ENCODE measurements at places on chromosomes 12 and 14. TPM values are rescaled to one million over a fixed set of nuclear protein-coding genes. Genes with fewer than 3 reads are reported as not detected.

Gene KIF26A
- total RNA-seq = 72.1 TPM

Gene STXBP6
- total RNA-seq = 2.9 TPM

Gene PTGER2
- total RNA-seq = 0.36 TPM

Gene NKX2-1
- not detected for total RNA-seq

Gene BLTP3B
- total RNA-seq = 33.6 TPM

GRCh38 chr12:66032739-66033138 is 97.8 kb downstream of the LLPH start:
- no peak overlapping the region for H3K27ac ChIP-seq
- no peak overlapping the region for H3K4me3 ChIP-seq
- no peaks in the 10 kb centered on the region for H3K27me3 ChIP-seq
- peaks cover 3% of the 10 kb centered on the region for H3K4me1 ChIP-seq

DNA sequence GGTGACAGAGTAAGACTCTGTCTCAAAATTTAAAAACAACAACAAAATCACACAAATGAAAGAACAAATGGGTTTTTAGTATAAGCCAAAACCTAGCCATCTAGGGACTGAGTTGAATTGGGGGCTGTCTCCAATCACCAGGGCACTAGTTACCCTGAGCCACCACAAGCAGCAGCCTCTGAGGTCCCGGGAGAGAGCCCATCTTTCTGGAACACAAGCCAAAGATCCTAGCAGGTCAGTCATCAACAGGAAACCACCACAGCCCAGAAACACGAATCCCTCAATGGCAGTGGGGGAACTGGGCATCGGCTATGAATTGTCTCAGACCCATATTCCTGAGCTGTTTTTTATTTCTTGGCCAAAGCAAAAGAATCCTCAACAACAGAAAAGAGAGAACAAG is 75.3 kb downstream of the KDM2B start:
- DNase-seq = no peak
- no peak overlapping the region for H3K27ac ChIP-seq
- no peak overlapping the region for H3K4me3 ChIP-seq
- no peaks in the 10 kb centered on the region for H3K27me3 ChIP-seq
- no peaks in the 10 kb centered on the region for H3K36me3 ChIP-seq

DNA sequence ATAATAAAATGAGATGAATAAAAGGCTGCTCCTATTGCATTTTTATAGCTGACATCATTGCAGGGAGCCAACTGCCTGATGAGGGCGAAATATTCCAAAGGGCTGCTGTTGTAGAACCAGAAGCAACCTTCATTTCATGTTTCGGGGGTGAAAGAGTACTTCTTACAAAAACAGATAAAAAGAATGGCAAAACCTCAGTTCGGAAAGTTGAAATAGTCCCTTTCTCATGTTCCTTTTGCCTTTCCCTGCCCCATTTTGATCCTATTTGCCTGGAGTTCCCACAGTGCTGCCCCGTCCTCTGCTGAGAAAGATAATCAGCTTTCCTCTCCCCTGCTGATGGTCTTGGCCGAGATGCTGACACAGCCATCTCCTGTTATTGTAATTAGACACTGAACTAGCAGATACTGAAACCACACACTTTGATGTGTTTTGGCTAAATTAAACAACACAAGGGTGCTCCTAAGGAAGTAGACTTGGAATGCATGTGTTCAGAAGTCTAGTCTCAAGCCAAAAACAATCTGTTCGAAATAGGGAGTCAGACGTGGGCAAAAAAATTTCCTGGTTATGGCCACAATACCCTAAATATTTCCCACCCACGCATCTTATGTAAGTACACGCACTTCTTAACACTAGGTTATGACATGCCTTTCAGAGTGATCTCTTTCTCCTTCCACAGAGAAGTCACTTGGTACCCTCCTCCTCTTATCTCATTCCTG is 117.2 kb downstream of the PPM1H start:
- H3K27ac ChIP-seq = no peak overlapping the region
- peaks cover 3% of the 10 kb centered on the region for H3K4me1 ChIP-seq
- no peaks in the 10 kb centered on the region for H3K36me3 ChIP-seq
- H3K27me3 ChIP-seq = no peaks in the 10 kb centered on the region

DNA sequence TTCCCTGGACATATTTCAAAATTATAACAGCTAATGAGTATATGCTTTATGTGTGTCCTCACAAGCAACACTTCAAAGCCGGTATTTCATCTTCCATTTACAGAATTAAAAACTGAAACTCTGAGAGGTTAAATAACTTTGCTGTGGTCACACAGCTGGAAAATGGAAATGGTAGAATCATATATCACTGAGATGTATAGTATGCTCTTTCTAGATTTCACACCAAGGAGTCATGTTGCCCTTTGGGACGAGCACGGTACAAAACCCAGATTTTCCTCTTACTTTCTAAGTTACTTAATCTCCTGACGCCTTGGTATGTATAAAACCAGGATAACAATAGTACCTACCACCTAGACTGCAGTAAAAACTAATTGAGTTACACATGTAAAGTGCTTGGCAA is 152.6 kb upstream of the GRIP1 start:
- DNase-seq = no peak
- H3K36me3 ChIP-seq = no peaks in the 10 kb centered on the region
- no peak overlapping the region for H3K4me3 ChIP-seq
- H3K4me1 ChIP-seq = no peaks in the 10 kb centered on the region
- no peaks in the 10 kb centered on the region for H3K27me3 ChIP-seq
- H3K27ac ChIP-seq = no peak overlapping the region

GRCh38 chr14:105010106-105010505 is 10.8 kb downstream of the CDCA4 start:
- H3K36me3 ChIP-seq = peaks cover 60% of the 10 kb centered on the region
- H3K4me1 ChIP-seq = peaks cover 19% of the 10 kb centered on the region
- H3K4me3 ChIP-seq = no peak overlapping the region
- no peak for DNase-seq
- H3K27ac ChIP-seq = no peak overlapping the region

DNA sequence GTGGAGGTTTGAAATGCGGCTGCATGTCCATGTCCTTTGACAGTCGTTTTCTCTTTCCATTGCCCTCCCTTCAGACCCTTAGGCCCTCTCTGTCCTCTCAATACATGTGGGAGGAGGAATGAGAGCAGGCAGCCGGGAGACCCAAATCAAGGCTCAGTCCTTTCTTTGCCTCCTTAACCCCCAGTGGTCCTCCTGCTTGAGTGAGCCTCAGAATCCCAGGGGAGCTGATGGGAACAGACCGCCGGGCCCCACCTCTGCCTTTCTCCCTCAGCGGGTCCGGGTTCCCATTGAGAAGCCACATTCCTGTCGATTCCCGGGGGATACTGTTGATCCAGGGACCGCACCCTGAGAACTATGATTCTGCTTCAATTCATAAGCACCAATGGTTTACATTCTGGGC is 77.9 kb upstream of the RFLNA start:
- H3K36me3 ChIP-seq = no peaks in the 10 kb centered on the region
- peak overlapping the region; percentile 40 for H3K27ac ChIP-seq
- no peak for DNase-seq
- no peak overlapping the region for H3K4me3 ChIP-seq
- peaks cover 19% of the 10 kb centered on the region for H3K4me1 ChIP-seq

DNA sequence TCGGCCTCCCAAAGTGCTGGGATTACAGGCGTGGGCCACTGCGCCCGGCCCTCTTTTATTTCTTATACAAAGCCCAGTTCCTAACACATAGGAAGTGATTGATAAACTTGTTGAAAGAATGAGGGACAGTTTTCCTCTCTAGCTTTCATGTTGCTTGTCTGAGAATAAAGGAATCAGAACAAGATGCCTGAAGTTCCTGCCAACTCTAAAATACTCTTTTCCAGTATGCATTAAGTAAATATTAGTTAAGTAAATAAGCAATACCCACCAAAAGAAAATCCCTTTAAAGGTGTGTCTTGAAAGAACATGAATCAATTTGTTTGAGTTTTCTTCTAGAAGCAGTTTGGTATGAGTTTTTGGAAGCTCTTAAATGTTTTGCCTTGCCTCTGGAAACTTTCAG is 24.4 kb upstream of the CD27 start:
- H3K27me3 ChIP-seq = no peaks in the 10 kb centered on the region
- no peaks in the 10 kb centered on the region for H3K4me1 ChIP-seq
- no peak overlapping the region for H3K27ac ChIP-seq
- no peaks in the 10 kb centered on the region for H3K36me3 ChIP-seq
- no peak overlapping the region for H3K4me3 ChIP-seq

DNA sequence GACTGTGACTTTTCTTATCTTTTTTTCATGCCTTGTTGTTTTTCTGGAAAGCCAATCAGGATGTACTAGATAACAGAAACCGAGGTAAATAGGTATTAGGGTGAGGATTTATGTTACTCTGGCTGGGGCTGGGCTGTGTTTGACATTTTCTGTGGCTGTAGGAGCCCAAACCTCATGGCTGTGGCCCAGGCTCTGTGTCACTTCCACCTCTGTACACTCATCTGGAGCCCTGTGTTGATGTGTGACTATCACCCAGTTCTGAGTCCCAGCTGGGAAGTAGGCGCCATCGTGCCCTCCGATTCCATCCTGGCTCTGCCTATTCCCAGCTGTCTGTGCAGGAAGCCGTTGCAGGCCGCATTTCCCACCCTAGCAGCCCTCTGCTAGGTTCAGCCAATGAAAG is 1.6 kb upstream of the HHIPL1 start:
- H3K4me3 ChIP-seq = no peak overlapping the region
- H3K4me1 ChIP-seq = no peaks in the 10 kb centered on the region
- H3K27me3 ChIP-seq = no peaks in the 10 kb centered on the region
- no peak overlapping the region for H3K27ac ChIP-seq
- H3K36me3 ChIP-seq = no peaks in the 10 kb centered on the region

DNA sequence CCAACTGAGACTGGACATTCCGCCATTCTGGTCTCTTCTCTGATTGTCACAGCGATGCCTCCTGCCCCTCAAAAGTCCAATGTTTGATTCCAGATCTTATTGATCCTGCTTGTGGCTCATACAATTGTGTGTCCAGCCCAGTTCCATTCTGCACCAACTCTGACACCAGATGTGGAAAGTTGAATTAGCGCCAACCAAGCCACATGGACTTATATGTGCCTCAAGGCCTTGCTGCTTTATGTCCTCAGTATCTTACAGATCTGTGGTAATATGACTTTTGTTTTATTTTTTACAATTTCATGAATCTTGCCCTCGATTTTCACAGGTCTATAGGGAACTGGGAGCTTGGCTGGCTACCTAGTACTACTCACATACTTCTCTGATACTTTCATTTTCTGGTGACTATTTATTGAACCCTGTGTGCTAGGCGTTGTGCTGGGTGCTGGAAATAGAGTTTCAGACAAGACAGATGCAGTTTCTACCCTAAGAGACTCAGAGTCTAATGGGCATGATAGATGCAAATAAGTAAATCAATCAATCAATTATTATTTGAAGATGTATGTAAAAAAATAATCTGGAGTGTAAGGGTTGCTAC is 472.0 kb downstream of the TMTC2 start:
- no peaks in the 10 kb centered on the region for H3K27me3 ChIP-seq
- H3K4me3 ChIP-seq = no peak overlapping the region
- H3K4me1 ChIP-seq = no peaks in the 10 kb centered on the region

DNA sequence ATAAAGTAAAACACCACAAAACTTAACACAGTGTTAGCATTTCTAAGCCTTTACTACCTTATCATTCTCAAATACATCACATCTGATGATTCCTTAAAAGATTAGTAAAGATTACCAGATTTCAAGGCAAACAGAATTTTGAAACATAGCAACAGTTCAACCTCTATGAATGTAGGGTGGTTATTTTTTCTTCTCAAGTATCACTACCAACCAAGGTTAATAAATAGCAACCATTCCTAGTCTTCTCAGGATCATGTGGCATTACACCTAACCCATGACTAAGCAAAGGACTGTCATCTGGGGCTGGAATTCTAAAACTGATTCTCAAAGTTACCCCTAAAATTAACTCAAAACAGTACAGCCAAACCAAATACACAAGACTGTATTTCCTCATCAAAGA is 39.4 kb upstream of the CSRNP2 start:
- H3K4me3 ChIP-seq = no peak overlapping the region
- no peaks in the 10 kb centered on the region for H3K27me3 ChIP-seq
- H3K4me1 ChIP-seq = peaks cover 23% of the 10 kb centered on the region
- H3K36me3 ChIP-seq = peaks cover 4% of the 10 kb centered on the region
- no peak overlapping the region for H3K27ac ChIP-seq

- H3K4me1 ChIP-seq = no peaks in the 10 kb centered on the region
- no peak overlapping the region for H3K4me3 ChIP-seq
- no peaks in the 10 kb centered on the region for H3K27me3 ChIP-seq
- H3K27ac ChIP-seq = no peak overlapping the region
- no peak for DNase-seq
Measured at GRCh38 chr14:79415726-79416125, 795.6 kb downstream of the DIO2 start.

DNA sequence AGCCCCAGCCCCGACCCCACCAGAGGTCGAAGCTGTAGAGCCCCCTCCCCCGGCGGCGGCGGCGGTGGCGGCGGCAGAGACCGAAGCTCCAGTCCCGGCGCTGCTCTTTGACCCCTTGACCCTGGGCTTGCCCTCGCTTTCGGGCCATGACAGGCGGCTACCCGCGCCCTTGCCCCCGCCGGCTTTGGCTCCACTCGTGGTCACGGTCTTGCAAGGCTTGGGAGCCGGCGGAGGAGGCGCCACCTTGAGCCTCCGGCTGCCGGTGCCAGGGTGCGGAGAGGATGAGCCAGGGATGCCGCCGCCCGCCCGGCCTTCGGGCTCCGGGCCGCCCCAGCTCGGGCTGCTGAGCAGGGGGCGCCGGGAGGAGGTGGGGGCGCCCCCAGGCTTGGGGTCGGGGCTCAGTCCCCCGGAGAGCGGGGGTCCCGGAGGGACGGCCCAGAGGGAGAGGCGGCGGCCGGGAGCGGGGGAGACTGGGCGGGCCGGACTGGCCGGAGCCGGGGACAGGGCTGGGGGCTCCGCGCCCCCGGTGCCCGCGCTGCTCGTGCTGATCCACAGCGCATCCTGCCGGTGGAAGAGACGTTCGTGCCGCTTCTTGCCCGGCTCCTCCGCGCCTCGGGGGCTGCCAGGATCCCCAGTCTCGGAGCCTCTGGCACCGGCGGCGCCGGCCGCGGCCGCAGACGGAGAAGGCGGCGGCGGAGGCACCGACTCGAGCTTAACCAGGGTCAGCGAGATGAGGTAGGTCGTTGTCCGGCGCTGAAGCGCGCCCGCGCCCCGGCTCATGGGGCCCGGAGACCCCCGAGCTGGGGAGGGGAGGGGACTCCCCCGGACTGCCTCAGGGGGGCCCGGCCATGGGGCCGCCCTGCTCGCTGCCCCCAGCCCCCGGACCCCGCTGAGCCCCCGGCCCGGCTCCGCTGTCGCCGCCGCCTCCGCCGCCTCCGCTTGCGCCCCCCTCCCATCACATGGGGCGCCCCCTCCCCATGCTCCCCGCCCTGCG is 778 bp downstream of the AGAP2 start:
- DNase-seq = peak; percentile 96
- H3K36me3 ChIP-seq = no peaks in the 10 kb centered on the region
- no peak overlapping the region for H3K27ac ChIP-seq
- peaks cover 55% of the 10 kb centered on the region for H3K27me3 ChIP-seq
- H3K4me3 ChIP-seq = peak overlapping the region; percentile 46

GRCh38 chr14:90114554-90114953 is 52.8 kb downstream of the KCNK13 start:
- H3K4me3 ChIP-seq = no peak overlapping the region
- DNase-seq = no peak
- H3K27me3 ChIP-seq = no peaks in the 10 kb centered on the region
- no peaks in the 10 kb centered on the region for H3K4me1 ChIP-seq
- H3K27ac ChIP-seq = no peak overlapping the region
